T-helper 9 cell (primary cell): ENCODE measurements at places on chromosomes 12 and 14.

- no peak for DNase-seq
These were observed 117.9 kb downstream of the PDE3A start for GRCh38 chr12:20486233-20486632.

GRCh38 chr12:18967814-18968213 is 161.7 kb upstream of the PLEKHA5 start:
- no peak for DNase-seq

- DNase-seq, result no peak
These were observed 96.2 kb downstream of the MON2 start for GRCh38 chr12:62562846-62563245.

- no peak for DNase-seq
These were observed 70.4 kb upstream of the KITLG start for GRCh38 chr12:88650715-88651114.

DNA sequence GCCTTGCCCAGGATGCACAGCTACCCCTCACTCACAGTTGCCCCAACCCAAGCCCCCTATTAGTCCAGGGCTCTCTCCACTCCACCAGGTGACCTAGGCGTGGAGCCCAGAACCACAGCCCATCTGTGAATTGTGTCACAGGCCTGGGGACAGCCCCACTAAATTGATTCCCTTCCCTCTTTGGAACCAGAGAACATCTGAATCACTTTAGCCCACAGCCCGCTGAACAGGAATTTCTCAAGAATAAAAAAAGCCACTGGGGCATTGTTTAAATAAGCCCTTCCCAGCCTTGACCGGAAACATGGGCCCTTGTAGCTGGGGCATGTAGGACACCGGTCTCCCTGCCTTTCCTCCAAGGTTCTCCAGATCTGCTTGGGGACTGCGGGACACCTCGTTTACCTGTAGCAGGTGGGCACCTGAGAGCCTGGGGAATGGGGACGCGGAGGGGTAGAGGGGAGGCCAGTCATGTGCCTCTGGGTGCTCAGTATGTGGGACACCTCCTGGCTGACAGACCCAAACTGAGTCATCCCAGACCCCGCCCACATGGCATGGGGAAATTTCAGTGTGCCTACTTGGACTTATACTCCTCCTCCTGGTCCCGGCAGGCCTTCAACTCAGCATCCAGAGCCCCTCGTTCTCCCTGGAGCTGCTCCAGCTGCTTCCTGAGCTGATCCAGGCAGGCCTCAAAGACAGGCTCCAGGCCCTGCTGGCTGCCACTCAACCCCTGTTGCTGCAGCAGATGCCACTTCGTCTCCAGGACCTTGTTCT is 1.3 kb downstream of the KRT78 start:
- no peak for DNase-seq

DNA sequence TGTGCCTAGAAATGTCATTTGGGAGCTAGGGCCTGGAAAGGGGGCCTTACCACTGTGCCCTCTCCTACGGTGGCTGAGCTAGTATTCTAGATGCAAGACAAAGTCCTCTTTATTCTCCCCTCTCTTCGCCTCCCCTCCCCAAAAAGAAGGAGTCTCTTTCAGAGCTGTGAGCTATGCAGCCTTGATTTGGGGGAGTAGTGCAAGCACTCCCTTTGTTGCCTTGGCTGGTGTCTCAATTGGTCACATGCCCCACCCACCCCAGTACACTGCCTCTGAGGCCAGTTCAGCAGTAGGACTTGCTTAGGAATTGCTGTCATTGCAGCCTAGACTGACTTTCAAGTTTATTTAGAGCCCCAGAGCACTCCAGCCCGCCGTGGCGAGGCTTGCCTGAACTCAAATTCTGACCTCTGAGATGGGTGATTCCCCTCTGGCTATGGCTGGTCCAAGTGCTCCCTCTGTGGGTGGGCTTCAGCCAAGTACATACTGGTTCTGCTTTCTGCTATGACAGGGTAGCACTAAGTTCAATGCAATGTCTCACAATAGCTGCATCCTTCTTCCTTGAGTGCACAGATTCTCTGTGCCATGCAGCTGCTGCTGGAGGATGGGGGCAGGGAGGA is 37.0 kb upstream of the FBXO33 start:
- DNase-seq, result no peak

DNA sequence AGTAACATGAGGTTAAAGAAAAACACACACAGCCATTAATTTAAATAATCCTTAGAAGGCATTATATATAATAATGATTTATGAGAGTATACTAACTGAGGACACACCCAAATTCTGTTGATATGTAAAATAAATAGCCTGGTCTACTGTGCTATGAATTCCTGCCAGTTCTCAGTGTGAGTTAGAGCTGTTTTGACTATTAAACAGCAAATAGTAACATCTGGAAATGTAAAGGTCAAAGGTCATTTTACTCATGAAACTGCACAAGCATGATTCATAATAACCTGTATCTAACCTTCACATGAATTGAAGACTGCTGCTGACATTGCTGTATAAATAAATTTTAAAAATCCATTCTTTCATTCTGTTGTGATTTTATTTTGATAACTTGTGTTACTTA is 966.7 kb downstream of the SLC6A15 start:
- no peak for DNase-seq

DNA sequence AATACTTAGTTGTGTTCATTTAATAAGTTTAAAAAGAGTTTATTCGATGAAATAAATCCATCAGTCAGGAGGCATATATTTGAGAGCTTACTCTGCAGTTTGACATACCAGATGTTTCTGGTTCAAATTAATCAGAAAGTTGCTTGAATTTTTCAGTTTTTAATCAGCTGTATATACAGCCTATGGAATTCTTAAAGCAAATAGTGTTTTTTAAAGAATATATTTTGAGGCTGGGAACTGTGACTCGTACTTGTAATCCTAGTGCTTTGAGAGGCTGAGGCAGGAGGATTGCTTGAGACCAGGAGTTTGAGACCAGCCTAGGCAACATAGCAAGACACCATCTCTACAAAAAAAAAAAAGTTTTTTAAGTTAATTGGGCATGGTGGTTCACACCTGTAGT is 112.1 kb downstream of the MON2 start:
- no peak for DNase-seq

DNA sequence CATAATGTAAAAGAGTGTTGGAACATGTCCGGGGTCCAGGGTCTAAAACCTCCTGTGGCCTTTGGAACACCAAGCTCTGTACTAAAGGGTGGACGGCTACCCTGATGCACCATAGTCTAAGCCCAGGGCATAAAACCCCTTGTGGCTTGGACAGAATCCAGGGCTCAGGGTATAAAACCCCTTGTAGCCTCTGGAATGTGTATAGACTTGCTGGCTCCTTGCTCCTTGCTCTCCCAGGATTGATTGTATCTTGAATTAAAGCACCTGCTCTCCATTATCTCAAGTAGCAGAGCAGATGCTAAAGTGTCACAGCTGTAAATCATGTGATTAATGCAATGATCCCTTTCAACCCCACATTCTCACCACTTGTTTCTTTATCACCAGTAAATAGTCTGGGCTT is 556.5 kb downstream of the LRFN5 start:
- DNase-seq, result no peak

GRCh38 chr12:13147688-13148484 is 44.4 kb upstream of the GSG1 start:
- DNase-seq, result no peak

- no peak for DNase-seq
These were observed 33.2 kb downstream of the LRIG3 start for GRCh38 chr12:58887068-58887467.

- no peak for DNase-seq
These were observed 334 bp upstream of the TMEM132C start for GRCh38 chr12:128266541-128267130.

- DNase-seq, result no peak
These were observed 175.3 kb upstream of the ALG10B start for GRCh38 chr12:38141239-38141638.

DNA sequence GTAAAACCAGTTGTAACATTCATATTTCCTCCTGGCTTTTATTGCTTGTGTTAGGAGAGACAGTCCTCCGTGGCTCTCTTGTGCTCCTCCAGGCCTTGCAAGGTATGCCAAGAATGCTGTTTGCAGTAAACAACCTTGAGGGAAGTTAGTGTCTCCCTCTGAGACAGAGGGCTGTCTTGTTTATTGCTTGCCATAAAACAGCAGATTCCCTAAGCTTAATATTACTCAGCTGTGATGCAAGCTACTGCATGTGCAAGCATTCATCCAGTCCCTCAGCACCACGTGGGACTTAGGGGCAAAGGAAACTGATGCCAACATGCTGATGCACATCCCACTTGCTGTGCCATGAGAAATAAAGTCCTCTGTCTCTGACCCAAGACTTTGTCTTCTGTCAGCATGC is 6.6 kb downstream of the POMT2 start:
- no peak for DNase-seq

GRCh38 chr12:15966426-15966825 is 55.3 kb downstream of the DERA start:
- DNase-seq, result no peak
